ENCODE measurements at places on chromosomes 11 and 22. TPM values are rescaled to one million over a fixed set of nuclear protein-coding genes. Genes with fewer than 3 reads are reported as not detected.

CELF1 gene
- 119 TPM for total RNA-seq

FAT3 gene
- total RNA-seq = 0.33 TPM

DDT gene
- total RNA-seq = 78.6 TPM

GLB1L2 gene
- total RNA-seq = 1.6 TPM

PARVA gene
- 55.5 TPM for total RNA-seq

DEUP1 gene
- total RNA-seq = not detected

TRIM51 gene
- not detected for total RNA-seq

OR2AG1 gene
- not detected for total RNA-seq

PDXP gene
- total RNA-seq = 15.4 TPM

HTATIP2 gene
- total RNA-seq = 49.4 TPM

PTS gene
- 37.3 TPM for total RNA-seq

FGF3 gene
- total RNA-seq = not detected

WNT11 gene
- total RNA-seq = not detected

GTF2H1 gene
- 85.9 TPM for total RNA-seq

Measured in vein endothelial cell (primary cell).